CD4-positive, alpha-beta T cell treated with Interleukin-6 at 100 ng/mL for 8 hours (primary cell): ENCODE measurements at places on chromosomes 2 and 18.

DNA sequence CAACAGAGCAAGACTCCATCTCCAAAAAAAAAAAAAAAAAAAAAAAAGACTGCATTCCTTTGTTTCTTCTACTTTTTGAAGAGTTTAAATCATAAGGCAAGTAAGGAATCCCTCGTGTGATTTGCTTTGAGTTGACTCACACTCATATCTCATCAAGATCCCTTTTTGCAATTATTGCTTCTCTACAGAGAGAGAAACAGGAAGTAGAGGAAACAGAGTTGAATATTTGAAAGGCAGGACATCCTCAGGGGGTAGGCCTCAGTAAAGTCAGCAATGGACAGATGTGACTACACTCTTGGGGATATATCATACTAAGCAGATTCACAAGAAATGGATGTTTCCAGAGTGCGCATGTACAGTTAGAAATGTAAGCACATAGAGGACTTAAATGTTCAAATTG lies 11.2 kb upstream of the EFR3B start:
- DNase-seq: no peak

DNA sequence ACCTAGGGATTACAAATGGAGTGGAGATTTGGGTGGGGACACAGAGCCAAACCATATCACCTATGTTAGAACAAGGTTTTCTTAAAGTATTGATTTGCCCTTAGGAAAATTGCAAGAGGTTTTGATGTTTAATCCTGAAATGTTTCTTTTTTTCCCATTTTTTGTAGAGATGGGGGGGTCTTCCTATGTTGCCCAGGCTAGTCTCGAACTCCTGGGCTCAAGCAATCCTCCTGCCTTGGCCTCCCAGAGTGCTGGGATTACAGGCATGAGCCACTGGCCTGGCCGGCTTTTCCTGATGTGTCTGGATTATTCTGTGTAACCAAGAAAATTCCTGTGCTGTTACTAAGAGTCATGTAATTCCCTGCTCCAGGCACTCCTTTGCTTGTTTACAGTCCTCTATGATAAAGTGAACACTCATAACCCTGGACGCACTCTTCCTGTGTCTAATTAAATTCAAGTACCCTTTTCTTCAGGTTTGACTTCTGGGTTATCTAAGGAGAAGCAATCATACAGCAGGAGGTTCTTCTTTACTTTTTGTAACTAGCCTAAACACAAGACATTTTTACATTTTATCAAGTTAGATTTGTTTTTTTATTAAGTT lies 15.0 kb upstream of the CTDP1 start:
- DNase-seq: no peak

GRCh38 chr18:35553300-35553699 lies 28.2 kb upstream of the GALNT1 start:
- no peak for DNase-seq

- no peak for DNase-seq
Measured at GRCh38 chr2:72159211-72159993, 11.7 kb upstream of the CYP26B1 start.

- DNase-seq: no peak
Measured at GRCh38 chr2:225636558-225636957, 237.0 kb downstream of the NYAP2 start.

DNA sequence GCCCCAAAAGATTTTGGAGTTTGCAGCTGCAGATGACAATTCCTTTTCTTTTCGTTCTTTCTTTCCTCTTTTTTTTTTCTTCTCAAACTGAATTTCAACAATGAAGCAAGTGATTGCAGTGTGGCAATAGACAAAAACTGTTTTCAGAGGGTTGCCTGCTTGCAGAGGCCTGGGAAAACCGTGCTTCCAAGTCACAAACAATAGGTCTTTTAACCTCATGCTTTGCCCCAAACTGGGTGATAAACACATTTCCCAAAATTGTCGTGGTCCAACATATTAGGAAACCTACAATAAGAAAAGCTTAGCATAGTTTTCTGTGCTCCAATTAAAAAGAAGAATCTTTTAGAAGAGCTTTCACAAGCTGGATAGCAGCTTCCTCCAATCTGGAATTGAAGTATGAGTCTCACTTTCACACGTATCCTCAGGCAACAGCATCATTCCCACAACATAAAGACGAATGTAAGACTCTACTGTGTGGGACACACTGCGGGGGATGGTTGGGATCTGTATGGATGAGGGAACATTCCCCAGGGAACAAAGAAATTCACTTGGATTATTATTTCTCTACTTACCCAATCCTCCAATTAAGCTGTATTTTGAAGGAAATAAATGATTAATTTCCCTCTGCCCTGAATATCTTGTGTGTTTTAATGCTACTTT lies 656.1 kb downstream of the RNF144A start:
- no peak for DNase-seq

- DNase-seq: no peak
Measured at GRCh38 chr2:71552356-71552755, 99.0 kb downstream of the DYSF start.

- DNase-seq: no peak
Measured at GRCh38 chr2:107936433-107937359, 49.6 kb upstream of the SLC5A7 start.

GRCh38 chr18:7576685-7577084 lies 9.6 kb downstream of the PTPRM start:
- DNase-seq: no peak

- no peak for DNase-seq
Measured at GRCh38 chr2:47346638-47347037, 56.3 kb upstream of the MSH2 start.

GRCh38 chr2:215514516-215514915 lies 78.6 kb upstream of the FN1 start:
- DNase-seq: no peak

DNA sequence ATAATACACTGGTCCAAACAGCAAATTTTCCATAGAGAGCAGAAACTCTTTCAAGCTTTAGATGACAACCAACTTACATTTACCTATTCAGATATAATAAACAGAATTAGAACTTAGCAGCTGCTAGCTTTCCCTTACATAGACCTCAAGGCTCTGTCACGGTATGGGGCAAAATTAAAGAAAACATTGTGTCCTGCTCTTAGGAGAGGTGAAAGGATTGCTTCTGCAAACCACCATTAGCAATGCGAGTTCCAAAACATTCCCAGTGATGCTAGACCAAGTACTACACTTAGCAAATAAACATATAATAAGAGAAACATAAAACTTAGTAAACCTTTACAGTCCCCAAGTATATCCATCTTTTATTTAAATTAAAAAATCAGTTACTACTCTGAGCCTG lies 183.3 kb downstream of the CAMKMT start:
- DNase-seq: no peak

GRCh38 chr2:176085861-176086771 lies 2.4 kb upstream of the EVX2 start:
- no peak for DNase-seq

GRCh38 chr2:150925611-150926010 lies 336.1 kb downstream of the RBM43 start:
- DNase-seq: no peak

GRCh38 chr2:190819840-190820301 lies 60.8 kb upstream of the GLS start:
- no peak for DNase-seq

- DNase-seq: no peak
Measured at GRCh38 chr2:50401772-50402653, 629.9 kb downstream of the NRXN1 start.

GRCh38 chr2:170235860-170236679 lies 58.1 kb downstream of the MYO3B start:
- no peak for DNase-seq

- DNase-seq: no peak
Measured at GRCh38 chr2:103419506-103419905, 657.7 kb downstream of the TMEM182 start.

GRCh38 chr2:26462100-26462499 lies 15.8 kb downstream of the OTOF start:
- no peak for DNase-seq

DNA sequence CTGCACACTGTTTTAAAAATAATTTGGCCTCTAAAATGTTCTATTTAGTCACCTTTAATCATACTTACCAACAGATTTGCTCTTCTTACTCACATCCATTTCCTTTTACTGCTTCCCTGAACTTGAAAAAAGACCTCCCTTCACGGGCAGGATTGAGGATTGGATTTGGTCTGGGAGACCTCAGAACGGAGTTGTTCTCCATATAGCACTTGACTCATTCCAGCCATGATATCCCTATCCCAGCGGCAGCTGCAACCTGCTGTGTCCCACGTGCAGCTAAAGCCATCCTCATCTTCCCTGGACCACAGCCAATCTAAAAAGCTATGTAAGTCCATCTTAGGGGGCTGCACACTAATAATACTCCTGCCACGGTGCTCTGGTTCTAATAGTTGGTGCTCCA lies 97.0 kb upstream of the PTPRM start:
- DNase-seq: no peak

- no peak for DNase-seq
Measured at GRCh38 chr2:151727593-151728552, 6.4 kb downstream of the NEB start.

- DNase-seq: no peak
Measured at GRCh38 chr18:24631243-24632025, 171.0 kb downstream of the HRH4 start.

- DNase-seq: no peak
Measured at GRCh38 chr18:55038162-55038561, 78.9 kb upstream of the CCDC68 start.

GRCh38 chr18:47682876-47683275 lies 247.6 kb downstream of the SMAD2 start:
- DNase-seq: no peak

DNA sequence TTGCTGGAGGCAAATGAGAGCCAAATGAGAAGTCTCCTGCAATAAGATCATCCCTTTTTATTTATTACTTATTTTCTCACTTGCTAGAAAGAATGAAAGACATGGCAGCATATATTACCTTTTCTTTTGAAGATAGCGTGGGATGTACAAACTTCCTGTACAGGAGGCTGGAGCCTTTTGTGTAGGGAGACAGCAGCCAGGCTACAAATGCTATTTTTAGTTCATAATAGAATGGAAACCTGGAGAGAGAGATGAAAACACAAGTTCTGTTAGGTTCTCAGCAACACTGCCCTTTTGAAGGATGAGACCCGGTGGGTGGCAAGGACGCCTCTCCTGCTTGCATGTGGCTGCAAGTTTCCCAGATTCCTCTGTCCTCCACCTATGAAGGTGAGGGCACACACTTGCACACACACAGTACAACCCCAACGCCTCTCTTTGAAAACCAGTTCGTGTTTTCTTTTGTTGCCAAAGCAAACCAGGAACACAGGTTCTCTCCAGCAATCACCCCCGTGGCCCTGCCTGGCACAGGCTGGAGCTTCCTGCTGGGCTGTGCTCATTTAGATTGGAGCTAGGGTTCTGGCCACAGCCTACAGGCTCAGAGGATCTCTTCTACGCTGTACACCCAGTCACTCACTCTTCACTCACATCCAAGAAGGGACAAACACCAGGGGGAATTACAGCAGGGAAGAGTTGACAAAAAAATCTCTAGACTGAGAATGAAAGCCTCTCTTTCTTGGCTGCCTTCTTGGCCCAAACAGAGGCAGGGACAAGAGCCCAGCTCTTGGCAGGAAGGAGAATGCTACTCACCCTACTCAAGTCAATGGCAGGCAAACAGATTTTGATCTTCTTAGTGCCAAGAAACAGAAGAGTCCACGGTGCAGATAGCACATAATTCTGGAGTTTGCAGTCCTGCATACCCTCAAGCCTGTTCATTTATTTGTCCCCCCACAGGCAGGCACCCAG lies 55.6 kb downstream of the MRPL35 start:
- DNase-seq: no peak

- DNase-seq: peak; percentile 57
Measured at GRCh38 chr2:111698743-111699554, 185.0 kb downstream of the ANAPC1 start.

- DNase-seq: no peak
Measured at GRCh38 chr2:119011162-119011909, 69.3 kb downstream of the MARCO start.

DNA sequence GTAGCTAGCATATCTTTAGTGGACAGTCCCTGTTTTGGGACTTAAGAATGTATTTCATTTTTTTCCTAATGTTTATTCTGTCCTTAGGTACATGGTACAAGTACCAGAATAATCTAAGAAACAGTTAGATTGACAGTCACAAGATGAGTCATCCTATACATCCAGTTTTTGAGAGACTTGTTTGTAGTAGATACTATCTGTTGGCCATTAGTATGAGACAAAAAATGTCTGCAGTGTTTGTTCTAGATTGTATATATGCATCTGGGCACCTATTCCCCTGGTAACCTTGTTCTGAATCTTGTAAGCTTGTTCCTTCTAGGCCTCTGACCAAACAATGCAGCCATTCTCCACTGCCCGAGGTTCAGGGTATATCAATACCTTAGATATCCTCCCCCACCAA lies 1343.5 kb downstream of the SUCLG1 start:
- no peak for DNase-seq

GRCh38 chr2:236870370-236870769 lies 215.3 kb upstream of the COPS8 start:
- DNase-seq: no peak

- DNase-seq: no peak
Measured at GRCh38 chr2:237482485-237482884, 4.6 kb upstream of the MLPH start.

- DNase-seq: peak; percentile 6
Measured at GRCh38 chr2:230447455-230448451, 31.8 kb downstream of the SP100 start.

DNA sequence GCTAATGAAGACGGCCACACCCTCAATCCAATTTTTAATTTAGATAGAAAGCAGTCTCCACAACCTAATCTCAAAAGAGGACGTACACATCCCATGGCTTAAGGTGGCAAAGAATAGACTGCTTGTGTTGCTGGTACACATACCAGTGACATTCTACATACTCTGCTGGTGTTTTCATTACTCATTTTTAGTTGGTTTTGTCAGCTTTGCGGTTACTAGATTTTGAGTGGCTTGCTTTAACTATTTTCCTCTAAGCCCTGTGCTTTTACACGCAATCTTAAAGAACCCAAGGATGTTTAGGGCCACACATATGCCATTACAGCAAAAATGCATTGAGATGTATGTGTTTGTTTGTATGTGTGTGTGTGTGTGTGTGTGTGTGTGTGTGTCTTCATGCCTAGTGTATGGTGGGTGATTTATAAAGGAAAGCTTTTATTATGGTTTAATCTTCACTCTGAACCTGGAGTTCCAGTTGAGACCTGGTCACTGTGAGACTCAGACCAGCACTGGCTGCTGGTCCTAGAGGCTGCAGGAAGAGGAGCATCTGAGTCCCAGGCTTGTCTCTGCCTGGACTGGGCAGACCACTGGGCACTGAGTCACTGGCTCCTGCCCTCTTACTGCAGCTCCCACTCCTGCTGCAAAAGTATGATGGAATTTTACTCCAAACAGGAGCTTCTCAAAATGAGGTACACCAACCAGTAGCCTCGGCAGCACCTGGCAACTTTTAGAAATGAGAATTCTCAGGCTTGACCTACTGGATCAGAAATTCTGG lies 415.9 kb downstream of the NBAS start:
- no peak for DNase-seq

DNA sequence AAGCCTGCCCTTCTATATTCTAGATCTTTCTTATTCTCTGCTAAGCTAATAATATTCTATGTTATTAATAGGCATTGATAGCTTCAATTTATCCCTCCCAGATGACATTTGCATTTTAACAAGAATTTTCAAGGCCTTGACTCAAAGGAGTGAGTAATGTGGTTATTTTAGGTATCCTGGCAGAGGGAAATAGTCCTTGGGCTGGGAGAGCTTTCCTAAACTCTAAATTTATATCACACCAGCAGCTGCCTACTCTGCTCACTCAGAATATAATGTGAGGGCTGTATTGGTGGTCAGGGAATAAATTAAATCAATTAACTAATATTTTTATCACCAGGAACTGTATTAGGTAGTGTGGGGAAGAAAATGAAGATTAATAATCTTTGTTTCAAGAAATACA lies 74.8 kb upstream of the ADAM23 start:
- DNase-seq: no peak
